ENCODE measurements at places on chromosomes 16 and 17. TPM values are rescaled to one million over a fixed set of nuclear protein-coding genes. Genes with fewer than 3 reads are reported as not detected.
A peak's percentile ranks its signal among the peaks of the same experiment; 100 is the strongest.

GRCh38 chr17:72571813-72572396 is 451.1 kb downstream of the SOX9 start:
- DNase-seq: no peak

GRCh38 chr16:46980926-46981325 is 7.5 kb upstream of the DNAJA2 start:
- no peak for DNase-seq

GRCh38 chr17:51638971-51639370 is 378.6 kb downstream of the UTP18 start:
- DNase-seq: no peak

- peak; percentile 73 for DNase-seq
Observed at GRCh38 chr17:78735832-78736525, 46.1 kb downstream of the CYTH1 start.

Gene SLC9A5
- total RNA-seq: 2.4 TPM

- no peak for DNase-seq
Observed at GRCh38 chr16:47644661-47645060, 183.5 kb downstream of the PHKB start.

GRCh38 chr17:36594626-36595401 is 3.1 kb downstream of the DHRS11 start:
- DNase-seq: no peak

- no peak for DNase-seq
Observed at GRCh38 chr17:57999496-58000017, 7.5 kb downstream of the SRSF1 start.

DNA sequence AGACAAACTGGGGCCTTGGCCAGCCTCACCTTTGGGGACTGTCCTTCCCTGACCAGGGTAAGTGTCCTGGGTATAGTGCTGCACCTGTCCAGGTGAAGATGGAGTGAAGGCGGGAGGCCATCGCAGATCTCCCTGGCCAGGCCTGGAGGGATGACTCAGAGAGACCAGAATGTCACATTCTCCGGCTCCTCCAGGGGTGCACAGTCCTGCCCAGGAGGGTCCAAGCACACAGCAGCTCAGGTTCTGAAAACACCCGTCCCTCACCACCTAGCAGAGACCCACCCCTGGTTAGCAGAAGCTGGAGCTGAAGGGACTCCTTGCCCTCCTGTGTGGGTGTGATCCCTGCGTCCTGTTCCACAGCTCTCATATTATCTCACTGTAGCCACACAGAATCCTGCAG is 21.9 kb downstream of the FA2H start:
- DNase-seq: no peak

DNA sequence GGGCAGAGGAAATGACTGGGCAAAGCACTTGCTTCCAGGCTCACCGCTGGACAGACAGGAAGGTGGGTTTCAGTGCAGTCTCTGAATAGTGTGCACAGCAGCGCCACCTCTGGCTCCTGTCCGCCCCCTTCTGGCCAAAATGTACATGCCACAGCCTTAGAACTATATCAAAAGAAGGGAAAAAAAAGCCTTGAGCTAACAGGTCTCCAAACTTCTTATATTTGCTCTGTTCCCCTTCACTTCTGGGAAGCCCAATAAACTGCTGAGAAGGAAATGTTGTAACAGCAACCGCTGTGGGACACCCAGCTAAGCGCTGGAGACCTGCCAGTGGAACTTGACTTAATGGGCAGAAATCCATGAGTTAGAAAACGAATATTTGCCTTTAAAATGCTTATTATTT is 17.5 kb downstream of the COG7 start:
- peak; percentile 51 for DNase-seq

- DNase-seq: no peak
Observed at GRCh38 chr17:81022344-81022676, 12.6 kb upstream of the BAIAP2 start.

DNA sequence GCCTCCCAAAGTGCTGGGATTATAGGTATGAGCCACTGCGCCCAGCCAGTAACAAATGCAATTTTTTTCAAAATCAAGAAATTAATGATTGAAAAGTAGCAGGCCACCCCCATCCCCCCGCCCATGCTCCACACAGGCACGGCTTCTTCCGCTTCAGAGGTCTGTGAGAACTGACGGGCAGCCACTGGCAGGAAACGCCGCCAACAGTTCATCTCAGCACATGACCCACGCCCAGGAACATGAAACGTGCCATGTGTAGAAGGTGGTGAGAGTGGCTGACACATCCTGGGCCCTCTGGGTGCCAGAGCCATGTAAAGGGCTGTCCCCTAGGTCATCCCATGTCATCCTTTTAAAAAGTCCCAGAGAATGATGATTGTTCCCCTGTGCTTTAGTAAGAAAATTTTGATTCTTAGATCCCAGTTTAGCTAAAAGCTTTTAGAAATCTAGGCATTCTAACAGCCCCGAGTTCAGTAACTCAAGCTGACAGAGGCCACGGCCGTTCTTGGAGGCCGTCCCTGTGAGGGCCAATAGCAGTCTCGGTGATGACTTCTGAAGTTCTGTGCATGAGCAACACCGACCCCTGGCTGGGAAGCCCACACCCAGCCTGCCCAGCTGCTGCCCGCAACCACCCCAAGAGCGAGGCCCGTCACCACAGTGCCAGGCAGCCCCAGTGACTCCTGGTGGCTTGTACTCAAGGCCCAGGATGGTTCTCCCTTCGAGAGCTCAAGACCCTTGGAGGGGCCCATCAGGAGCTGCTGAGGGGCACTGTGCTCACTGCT is 52.1 kb downstream of the KLHDC4 start:
- no peak for DNase-seq

Gene GPR179
- 0.05 TPM for total RNA-seq

DNA sequence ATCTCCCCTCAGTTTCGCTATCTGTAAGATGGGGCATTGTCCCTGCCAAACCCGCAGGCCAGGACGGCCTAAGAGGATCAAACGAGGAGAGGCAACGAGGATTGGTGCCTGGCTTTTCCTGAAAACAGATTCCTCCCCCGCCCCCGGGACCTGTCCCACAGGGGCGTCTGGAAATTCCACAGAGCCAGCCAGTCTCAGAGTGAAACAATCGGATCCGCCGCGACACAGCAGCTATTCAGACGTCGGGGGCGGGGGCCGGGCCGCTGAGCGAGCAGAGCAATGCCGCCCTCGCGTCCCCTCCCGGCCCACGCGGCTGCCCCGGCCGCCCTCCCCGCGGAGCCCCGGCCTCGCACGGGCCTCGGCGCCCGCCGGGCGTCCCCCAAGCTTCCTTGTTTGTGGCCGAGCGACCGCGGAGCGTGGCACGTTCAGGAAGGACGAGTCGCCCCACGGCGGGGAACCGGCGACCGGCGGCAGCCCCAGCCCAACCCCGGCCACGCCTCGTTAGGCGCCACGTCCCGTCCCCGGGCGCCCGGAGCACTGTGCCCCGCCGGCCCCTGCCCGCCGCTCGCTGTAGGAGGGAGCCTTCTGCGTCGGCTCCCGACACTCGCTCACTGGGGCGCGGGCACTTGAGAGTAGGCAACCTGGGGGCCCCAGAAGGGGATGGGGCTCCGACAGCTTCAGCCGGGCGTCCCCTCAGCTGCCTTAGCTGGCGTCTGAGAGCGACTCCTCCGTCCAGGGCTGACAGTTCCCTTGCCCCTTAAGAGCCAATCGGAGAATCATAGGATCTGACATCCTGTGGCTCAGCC is 29.6 kb upstream of the PHOSPHO1 start:
- peak; percentile 83 for DNase-seq

Gene KCNJ18
- total RNA-seq: not detected

DNA sequence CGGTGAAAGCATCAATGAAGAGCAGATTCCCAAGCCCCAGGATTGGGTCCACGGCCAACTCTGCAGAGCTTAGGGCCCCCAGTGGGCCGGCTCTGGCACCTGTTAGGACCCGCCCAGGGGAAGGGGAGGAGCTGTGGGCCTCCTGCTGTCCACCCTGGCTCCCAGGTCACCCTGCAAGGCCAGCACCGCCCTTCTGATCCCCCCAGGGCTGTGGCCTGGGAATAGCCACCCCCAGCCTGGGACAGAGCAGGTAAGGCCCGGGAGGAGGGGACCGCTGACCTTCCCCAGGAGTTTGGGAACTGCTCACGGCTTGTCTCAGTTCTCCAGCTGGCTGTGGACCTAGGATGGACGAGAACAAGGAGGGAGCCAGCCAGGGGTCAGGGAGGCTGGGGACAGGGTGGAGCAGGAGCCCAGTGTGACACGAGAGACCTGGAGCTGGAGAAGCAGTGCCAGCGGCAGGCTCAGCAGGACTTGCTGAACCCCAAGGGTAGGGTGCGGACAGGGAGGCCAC is 39.3 kb upstream of the SLC38A10 start:
- DNase-seq: peak; percentile 57

Gene KRT23
- total RNA-seq: 43.6 TPM

GRCh38 chr17:61836266-61837174 is 26.8 kb downstream of the BRIP1 start:
- DNase-seq: no peak

GRCh38 chr16:57815987-57816745 is 13.9 kb upstream of the KIFC3 start:
- peak; percentile 96 for DNase-seq

Gene C16orf82
- total RNA-seq: not detected

- DNase-seq: peak; percentile 91
Observed at GRCh38 chr16:78045865-78046581, 23.7 kb downstream of the CLEC3A start.

GRCh38 chr16:29784901-29785500 is 5.5 kb upstream of the KIF22 start:
- DNase-seq: no peak

Gene KRT12
- not detected for total RNA-seq

- no peak for DNase-seq
Observed at GRCh38 chr17:48295362-48296288, 134.4 kb downstream of the SKAP1 start.

- DNase-seq: no peak
Observed at GRCh38 chr17:8969901-8970300, 4.4 kb upstream of the PIK3R5 start.

DNA sequence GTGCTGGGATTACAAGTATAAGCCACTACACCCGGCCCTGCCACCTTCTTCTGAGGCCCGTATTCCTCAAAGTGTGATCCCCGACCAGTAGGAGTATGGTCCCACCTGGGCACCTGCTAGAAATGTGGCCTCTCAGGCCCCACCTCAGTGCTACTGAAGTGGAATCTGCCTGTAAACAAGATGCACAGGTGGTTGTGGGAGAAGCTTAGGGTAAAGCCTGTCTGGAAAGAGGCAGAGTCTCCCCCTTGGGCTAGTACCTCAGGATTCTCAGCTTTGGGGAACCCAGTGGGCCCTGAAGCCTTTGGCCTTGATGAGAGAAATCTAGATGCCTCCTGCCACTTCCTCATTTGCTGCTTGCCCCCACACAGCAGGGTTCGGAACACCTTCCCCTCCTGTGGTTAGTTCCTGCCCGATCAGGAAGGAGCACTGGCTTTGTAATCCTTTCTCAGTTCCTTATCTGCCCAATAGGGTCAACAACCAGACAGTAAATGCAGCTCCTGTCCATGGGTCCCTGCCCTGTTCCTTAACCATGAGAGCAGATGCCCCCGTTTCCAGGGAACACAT is 25.2 kb downstream of the TK2 start:
- DNase-seq: no peak

- DNase-seq: peak; percentile 82
Observed at GRCh38 chr17:49997773-49998703, 3.0 kb upstream of the DLX3 start.

GRCh38 chr17:20203018-20203417 is 193.9 kb downstream of the SPECC1 start:
- no peak for DNase-seq

DNA sequence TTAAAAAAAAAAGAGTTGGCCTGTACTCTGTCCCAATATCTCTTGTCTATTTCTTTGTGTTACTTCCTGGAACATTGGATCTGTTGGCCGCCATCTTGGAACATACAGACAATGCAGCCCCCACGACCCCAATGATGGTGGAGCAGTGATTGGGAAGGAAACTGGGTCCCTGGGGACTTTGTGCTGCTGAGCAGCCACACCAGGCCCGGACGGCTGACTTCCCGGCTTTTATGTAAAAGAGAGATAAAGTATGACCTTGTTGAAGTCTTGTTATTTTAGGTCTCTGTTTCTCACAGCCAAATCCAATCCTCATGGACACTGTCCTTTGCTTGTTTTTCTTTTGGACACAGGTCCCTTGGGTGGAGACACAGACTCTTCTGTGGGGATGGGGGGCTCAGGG is 204.5 kb downstream of the SALL1 start:
- DNase-seq: no peak

Gene KDM8
- 11.1 TPM for total RNA-seq

DNA sequence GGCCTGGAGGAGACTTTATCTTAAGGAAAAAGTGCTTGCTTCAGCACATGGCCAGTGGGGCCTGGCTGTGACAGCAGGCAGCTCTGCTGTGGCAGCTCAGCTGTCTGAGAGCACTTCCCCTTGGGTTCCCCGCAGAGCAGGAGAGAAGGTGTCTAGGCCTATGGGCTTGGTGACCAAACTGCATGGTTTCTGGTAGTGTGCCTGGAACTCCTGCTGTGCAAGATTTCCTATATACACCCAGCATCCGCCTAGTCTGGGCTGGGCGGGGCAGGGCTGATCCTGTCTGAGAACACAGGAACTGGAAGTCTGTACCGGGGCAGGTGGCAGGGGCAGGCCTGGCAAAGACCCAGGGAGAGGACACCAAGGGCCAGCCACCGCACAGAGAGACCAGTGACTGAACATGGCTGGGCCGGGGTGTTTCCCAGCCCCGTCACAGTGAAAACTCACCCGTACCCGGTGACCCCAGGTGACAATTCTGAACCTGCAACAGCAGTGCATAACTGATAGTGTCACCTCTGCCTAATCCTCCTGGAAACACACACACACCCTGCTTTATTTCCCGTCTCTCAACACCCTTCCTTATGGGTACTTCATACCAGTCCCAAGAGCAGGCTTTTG is 39.3 kb downstream of the CHD9 start:
- no peak for DNase-seq

DNA sequence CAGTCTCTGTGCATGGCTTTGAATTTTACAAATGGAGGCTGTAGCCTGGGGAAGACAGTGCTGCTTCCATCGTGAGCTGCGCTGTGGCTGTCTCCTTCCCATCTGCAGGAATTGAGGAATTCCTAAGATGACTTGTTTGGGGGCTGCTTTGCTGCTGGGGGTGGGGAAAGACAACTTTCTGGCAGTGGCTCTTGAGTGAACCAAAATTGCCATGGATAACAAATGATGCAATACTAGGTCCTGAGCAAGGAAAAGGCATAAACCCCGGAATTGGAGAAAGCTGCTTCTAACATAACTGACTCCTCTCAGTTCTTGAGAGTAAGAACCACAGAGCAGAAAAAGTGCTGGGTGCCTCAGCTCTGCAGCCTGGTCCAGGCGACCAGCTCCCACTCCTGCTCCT is 245.0 kb upstream of the RPL38 start:
- DNase-seq: no peak

- DNase-seq: peak; percentile 59
Observed at GRCh38 chr16:67104061-67104460, 5.7 kb upstream of the PHAF1 start.

DNA sequence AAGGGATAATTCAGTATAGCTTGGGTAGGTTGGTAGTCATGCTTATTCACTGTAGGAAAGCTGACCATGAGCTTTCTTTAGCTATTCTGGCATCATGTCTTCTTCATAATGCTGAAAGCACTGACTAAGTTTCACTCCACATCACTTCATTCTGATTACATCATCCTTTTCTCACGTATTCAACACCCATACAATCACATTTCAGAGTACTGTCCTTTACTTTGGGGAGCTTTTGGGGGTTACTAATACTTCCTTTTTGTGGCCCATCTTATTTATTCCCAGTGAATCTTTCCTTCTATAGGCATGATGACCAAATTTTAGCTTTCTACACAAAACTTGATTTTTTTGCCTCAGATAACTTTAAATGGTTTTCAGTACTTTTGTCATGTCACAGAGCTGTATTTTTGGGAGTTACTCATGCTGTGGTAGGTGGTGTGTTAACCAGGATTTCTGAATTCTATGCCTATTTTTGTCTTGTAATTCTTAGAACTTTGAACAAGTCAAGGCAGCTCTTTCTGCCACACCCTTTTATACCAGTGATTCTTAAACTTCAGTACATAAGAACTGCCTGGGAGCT is 23.5 kb downstream of the TADA2A start:
- no peak for DNase-seq

Measured in Caco-2 (cell line).